DMS79 (cell line): ENCODE measurements at places on chromosomes 1 and 21.

DNA sequence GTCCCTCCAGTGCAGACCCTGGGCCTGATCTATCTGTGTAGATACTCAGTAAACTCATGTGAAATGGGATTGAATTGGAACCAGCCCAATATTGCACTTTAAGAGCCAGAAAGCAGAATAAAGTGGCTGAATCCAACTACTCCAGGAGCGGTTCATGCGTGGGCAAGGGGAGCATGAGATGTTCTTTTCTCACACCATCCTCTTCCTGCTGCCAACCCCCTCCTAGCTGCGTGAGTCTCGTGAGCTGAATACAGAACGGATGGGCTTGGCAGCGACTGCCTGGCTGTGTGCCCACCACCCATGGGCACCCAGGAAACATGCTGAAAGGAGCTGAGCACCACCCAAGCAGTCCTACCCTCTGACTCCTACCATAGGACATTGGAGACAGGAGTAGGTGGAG is 128.3 kb downstream of the ELAVL4 start:
- DNase-seq = peak; percentile 91

DNA sequence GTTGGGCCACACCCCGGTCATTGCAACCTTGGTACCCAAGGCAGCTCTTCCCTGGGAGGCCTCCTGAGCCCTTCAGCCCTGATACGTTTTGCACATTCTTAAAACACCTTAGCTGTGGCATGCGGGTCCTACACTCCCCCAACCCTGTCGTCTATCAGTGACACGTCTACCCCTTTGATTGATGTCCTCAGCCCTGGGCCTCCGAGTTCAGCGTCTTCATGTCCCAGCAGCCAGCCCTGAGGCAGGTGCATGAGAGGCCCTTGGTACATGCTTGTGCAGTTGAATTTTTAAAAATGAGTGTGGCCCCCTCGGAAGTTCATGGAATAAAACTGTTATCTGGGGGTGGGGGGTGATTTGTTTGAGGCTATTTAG is 38.9 kb upstream of the ADARB1 start:
- DNase-seq = no peak

- DNase-seq = no peak
Observed at GRCh38 chr1:4176841-4177240, 276.8 kb upstream of the C1orf174 start.

DNA sequence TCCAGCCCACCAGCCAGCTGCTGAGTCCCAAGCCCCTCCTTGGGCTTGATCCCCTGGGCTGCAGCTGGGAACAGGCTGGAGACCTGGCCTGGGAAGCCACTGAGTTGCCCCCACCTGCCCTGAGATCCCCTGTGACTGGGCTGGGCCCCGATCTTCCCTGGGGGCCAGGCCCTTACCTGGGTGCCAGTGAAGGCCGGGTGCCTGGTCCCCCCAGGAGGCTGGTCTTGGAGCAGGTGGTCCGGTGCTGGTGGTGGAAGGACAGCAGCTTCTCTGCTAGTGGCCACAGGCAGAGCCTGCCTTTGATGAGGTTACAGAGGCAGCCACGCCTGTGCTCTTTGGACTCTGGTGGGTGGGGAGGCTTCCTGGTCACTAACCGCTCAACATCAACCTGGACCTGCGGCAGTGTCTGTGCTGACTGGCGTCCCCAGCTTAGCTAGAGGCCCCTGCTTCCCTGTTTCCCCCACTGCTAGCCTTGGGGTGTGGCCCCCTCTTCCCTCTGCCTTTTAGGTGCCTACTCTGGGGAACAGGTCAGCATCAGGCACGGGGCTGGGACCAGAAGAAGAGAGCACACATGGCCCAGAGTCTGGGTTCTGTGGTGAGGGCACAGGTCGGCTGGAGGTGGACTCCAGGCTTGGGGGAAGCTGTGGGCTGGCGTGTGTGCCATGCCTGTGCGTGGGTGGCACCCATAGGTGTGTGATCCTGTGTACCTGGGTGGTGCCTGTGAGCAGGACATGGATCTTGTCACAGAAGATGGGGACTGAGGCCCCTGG is at the start of gene EPS8L3:
TSS of gene EPS8L3 (minus strand) at position 278 of the 770 bp plus-strand sequence. CDS start 2,174 bp downstream, outside the sequence.
- no peak for DNase-seq

- no peak for DNase-seq
Observed at GRCh38 chr1:71829346-71829745, 453.0 kb downstream of the NEGR1 start.
